ENCODE measurements at places on chromosomes 5 and 9.

GRCh38 chr5:89337-90286 lies 2.4 kb upstream of the PLEKHG4B start:
- no peak overlapping the region for H3K4me3 ChIP-seq
- no peaks in the 10 kb centered on the region for H3K36me3 ChIP-seq
- H3K27me3 ChIP-seq = no peaks in the 10 kb centered on the region

DNA sequence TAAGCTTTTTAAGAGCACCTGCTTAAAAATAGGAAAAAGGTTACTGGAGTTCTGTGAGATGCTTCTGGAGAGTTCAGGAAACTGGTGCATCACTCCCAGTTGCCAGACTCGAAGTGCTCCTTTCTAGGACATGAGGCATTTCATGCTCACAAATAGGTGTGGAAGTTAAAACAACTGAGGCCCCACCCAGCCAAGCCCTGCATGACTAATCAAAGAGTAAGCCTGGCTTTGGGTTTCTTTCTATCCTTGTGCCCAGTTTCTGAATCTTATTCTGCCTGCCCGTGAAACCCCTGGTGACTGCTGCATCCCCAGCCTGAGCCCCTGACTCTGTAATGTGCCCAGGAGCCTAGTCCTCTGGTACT lies 7.7 kb downstream of the SPINK9 start:
- no peaks in the 10 kb centered on the region for H3K27me3 ChIP-seq
- no peak overlapping the region for H3K27ac ChIP-seq
- DNase-seq = no peak
- H3K4me1 ChIP-seq = peaks cover 8% of the 10 kb centered on the region

- DNase-seq = no peak
- peak overlapping the region; percentile 81 for H3K27ac ChIP-seq
- H3K27me3 ChIP-seq = no peaks in the 10 kb centered on the region
- H3K4me3 ChIP-seq = no peak overlapping the region
- H3K4me1 ChIP-seq = peaks cover 30% of the 10 kb centered on the region
- H3K36me3 ChIP-seq = no peaks in the 10 kb centered on the region
Observed at GRCh38 chr9:16987026-16987425, 116.6 kb upstream of the BNC2 start.

GRCh38 chr5:98391921-98392625 lies 381.4 kb upstream of the RGMB start:
- no peak for DNase-seq
- H3K27ac ChIP-seq = no peak overlapping the region
- H3K4me1 ChIP-seq = no peaks in the 10 kb centered on the region
- no peak overlapping the region for H3K4me3 ChIP-seq

- H3K4me3 ChIP-seq = no peak overlapping the region
- no peak for DNase-seq
- H3K4me1 ChIP-seq = no peaks in the 10 kb centered on the region
- no peaks in the 10 kb centered on the region for H3K36me3 ChIP-seq
- H3K27ac ChIP-seq = no peak overlapping the region
Observed at GRCh38 chr9:1658661-1659362, 356.3 kb upstream of the SMARCA2 start.

DNA sequence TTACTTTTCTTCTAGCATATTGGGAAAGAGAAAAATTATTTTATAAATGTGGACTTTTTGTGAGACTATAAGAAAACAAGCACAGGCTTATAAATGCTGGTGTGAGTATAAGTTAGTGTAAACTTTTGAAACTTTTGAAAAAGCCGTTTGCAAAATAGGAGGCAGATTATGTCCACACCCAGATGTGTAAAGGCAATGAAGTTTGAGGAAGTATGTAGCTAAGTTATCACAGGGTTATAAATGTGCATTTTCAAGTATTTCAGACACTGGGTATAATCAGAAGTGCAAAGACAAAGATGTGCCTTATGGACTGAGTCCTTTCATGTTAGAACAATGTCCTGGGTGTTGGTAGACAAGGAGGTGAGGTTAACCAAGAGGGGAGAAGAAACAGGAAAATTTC lies 85.5 kb downstream of the ANXA1 start:
- DNase-seq = no peak
- no peaks in the 10 kb centered on the region for H3K4me1 ChIP-seq
- no peak overlapping the region for H3K4me3 ChIP-seq
- H3K27ac ChIP-seq = no peak overlapping the region

All from tibial artery (tissue), 4 donors.